SJSA1 (cell line): ENCODE measurements at places on chromosomes 5 and 9. TPM values are rescaled to one million over a fixed set of nuclear protein-coding genes. Genes with fewer than 3 reads are reported as not detected.

- no peak for DNase-seq
Measured at GRCh38 chr5:168822745-168823281, 243.6 kb upstream of the PANK3 start.

DNA sequence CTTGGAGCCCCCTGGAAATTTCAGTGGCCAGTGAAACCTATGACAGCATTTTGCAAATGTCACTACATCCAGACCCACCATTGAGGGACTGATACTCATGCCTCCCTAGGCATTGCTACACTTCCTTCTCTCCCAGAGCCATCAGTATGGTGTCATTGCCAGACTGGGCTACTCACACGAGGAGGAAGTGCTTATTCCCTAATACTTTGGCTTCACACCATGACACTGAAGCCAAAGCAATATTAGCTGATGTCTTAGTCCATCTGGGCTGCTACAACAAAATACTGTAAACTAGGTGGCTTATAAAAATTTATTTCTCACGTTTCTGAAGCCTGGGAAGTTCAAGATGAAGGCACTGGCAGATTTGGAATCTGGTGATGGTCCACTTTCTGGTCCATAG lies 22.6 kb downstream of the TRPM3 start:
- no peak for DNase-seq

DNA sequence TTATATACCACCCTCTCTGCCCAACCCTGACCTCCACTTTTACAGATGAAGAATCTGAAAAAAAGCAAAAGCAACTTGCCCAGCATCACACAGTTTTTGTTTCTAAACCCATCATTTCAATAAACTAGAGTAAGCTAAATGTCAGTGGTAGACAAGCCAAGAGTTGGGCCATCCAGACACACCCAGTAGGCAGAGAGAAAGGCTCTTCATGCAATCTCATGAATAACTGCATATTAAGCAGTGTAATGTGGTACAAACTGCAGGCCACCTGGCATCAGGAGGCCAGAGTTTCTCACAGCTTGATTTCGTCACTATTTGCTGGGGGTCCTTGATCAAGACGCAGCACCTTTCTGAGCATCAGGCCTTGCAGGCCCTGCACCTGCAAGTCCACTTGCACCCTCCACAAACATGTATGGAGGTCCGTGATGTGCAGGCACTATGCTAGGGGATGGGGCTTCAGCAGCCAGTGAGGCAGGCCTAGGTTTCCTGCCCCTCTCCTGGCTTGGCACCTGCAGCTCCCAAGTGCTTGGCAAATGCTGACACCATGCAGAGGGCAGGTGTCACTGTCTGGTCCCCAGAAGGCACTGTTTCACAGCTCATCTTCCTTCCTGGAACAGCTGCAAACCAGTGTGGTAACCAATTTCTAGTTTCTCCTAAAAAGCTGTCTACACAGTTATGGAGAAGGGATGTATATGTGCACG lies 29.8 kb downstream of the ADAM19 start:
- no peak for DNase-seq

- no peak for DNase-seq
Measured at GRCh38 chr9:77893706-77894105, 137.9 kb downstream of the GNAQ start.

DNA sequence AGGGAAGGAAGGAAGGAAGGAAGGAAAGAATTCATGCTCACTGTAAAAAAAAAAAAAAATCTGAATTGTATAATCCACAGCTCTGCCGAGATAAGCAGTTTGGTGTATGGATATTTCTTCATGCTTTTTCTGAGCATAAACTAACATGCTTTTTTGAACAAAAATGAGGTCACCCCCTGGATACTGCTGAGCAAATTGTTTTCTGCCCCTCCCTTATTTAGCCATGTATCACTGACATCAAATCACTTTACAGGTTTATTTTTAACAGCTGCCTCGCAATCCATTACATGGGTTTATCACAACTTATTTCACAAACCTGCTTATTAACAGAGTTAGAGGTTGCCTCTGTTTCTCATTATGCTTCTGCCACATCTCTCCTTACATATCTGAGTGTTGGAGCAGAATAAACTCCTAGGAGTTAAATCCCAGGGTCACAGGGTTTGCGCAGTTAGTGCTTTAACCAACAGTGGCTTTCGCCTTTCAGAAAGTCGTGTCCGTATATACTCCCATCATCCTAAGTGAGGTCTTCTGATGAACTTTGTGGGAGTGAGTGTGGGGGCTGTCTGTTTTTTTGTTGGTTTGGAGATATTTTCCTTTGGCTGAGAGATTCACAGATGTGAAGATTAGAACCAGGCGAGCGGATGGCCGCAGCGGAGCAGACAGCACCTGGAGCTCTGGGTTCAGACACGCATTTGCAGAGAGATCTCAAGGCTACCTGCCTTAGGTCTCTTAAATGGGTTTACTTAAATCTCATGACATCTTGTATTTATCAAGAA lies 57.7 kb downstream of the AK8 start:
- no peak for DNase-seq

DNA sequence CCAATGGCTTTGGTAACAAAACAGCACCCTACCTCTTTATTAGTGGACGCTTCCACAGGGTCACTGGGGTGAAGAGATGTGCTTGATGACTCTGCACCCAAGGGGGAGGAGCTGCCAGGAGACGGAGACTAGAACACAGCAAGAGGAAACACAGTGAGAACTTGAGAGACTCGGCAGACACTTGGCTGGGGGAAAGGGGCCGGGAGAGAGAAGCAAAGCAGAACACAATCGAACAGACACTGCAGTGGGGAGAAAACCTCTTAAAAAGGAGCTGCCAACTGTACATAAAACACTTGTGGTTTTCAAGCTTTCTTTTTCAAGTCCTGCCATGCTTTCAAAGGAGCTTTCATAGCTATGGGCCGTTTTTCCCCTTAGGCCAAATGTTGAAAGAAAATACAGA lies 151.0 kb downstream of the ENTREP1 start:
- no peak for DNase-seq

Gene GABRA6
- not detected in 2 replicates for total RNA-seq

Gene CDKN2B
- 22.3 and 29.6 TPM in 2 replicates for total RNA-seq

Gene MRPS27
- 55.3 and 57.3 TPM in 2 replicates for total RNA-seq

Gene CDC20B
- not detected in 2 replicates for total RNA-seq

Gene MACIR
- total RNA-seq, result 6.9 and 11.5 TPM in 2 replicates
